ENCODE measurements at places on chromosomes 6 and 20.

DNA sequence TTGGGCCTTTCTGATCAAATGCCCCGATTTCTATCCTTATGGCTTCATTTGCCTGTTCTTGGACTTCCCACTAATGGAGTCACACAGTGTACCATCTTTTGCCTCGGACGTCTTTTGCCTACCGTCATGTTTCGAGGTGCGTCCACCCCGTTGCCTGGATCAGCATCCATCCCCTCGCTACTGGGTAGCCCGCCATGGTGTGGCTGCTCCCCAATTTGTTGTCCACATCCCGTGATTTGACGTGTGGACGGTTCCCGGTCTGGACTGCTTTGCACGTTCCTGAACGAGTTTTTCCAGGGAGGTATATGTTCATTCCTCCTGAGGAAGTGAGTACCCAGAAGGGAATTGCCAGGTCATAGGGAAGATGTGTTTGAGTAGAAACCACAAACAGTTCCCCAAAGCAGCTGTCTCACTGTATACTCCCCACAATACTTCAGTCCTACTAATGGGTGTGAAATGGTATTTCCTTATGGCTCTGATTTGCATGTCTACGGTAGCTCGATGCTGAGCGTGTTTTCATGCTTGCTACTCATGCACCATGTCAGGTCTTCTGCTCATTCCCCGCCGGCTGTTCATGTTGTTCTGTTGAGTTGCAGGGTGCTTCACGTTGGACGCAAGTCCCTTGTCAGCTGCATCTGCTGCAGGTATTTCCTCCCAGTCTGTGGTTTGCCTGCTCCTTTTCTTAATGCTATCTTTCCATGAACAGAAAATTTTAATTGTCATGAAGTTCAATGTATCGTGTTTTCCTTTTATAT is 86.8 kb upstream of the AFDN start:
- no peak for DNase-seq

GRCh38 chr6:15715060-15715459 is 52.2 kb upstream of the DTNBP1 start:
- DNase-seq, result no peak

DNA sequence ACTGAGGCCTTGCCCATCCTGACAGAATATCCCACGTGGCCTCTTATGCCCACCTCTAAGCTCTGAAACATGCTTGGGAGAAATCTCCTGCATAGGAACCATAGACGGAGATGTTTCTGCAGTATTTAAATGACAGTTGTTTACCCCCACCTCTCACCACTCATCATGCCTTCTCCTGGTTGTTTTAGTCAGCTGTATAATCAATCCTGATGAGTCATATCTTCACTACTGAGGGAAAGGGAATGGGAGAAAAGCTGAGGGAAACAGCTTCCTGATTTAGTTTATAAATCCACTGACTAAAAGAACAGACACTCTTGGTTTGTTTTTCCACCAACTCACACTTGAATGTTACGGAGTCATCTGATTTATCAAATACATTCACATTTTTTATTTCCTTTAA is 113.2 kb upstream of the TENT5A start:
- no peak for DNase-seq

DNA sequence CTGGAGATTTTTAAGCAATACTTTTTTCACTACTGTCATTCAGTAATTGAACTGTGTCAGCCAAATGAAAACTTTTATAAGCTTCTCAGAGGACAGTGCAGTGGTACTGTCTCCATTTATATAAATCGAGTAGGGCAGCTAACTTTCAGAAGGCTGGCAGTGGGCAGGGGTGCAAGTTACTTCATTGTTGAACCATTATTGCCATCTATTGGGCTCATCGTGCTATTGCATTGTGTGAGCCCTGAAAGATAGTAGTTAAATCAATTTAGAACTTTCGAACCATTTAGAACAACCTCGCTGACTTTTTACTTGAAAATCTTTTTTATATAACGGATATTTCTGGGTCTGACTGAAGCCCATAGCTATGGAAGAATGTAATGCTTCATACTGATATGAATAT is 347.8 kb upstream of the PLCB4 start:
- peak; percentile 68 for DNase-seq

DNA sequence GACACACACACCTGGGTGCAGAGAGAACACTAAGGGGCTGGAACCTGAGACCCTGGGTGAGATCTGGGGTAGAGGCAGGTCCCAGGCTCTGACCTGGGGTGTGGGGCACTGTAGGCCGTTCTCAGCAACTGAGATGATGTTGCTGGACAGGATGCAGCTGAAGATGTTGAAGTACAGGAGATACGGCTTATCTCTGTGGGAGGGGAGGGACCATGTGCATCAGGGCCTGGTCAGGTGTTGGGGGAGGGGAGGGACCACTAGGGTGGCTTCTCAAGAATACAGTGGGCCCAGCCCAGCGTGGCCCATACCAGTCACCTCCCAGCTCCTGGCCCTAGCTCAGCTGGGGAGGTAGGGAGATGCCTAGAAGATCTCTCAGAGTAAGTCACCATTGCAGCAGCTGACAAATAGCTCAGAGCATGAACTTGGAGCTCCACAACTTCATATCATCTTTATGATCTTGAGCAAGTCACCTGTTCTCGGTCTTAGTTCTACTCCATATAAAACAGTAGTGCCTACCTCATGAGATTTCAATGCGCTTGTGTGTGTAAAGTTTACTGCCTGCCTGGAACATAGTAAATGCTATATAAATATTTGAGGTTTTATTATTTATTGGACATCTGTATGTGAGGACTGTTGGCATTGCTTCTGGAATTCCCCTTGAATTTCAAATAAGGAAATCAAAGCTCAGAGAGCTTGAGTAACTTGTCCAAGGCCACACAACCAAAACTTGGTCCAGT is 3.8 kb downstream of the SLC44A4 start:
- DNase-seq, result no peak

DNA sequence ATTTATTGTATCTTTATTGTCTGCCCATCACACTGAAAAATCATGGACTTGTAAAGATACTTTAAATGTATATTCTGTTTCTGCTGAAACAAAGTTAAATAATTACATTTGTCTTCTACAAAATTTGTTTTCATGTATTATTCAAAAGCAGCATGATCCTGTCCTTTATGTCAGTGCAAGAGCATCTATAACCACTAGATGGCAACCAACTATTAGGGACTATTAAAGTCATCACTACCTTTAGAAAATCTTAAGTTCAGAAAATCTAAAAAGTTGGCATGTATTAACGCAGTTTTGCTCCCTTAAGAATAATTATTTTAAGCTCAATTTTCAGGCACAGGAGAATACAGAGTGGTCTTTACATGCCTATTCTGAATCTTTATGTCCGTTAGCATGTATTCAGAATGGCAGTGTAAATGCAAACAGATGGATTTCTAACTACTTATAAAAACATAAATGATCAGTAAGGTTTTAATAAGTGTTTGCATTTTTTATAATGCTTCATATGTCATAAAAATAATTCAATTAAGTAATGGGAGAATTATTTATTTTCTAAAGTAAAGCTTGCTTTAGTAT is 17.8 kb downstream of the TMEM30A start:
- DNase-seq, result no peak

GRCh38 chr6:46901882-46902314 is 19.8 kb downstream of the ADGRF5 start:
- no peak for DNase-seq

Measured in BE2C (cell line).